ENCODE measurements at places on chromosomes 16 and 17. TPM values are rescaled to one million over a fixed set of nuclear protein-coding genes. Genes with fewer than 3 reads are reported as not detected.

Gene MYLK3
- polyA plus RNA-seq, result 0.81 TPM

Gene DNAH17
- polyA plus RNA-seq, result not detected

Gene TNFSF13
- polyA plus RNA-seq, result 107 TPM

Gene CDH8
- not detected for polyA plus RNA-seq

Gene SOX8
- polyA plus RNA-seq, result 1.0 TPM

Gene C1QTNF1
- 2.4 TPM for polyA plus RNA-seq

Gene CCDC200
- not detected for polyA plus RNA-seq

Gene C17orf67
- 10.5 TPM for polyA plus RNA-seq

Gene MTHFSD
- polyA plus RNA-seq, result 22.2 TPM

Gene ZNF423
- polyA plus RNA-seq, result 2.9 TPM

Gene AGRP
- not detected for polyA plus RNA-seq

Gene PPM1E
- polyA plus RNA-seq, result under 0.01 TPM

Gene CLEC19A
- not detected for polyA plus RNA-seq

All from small intestine (tissue), 16 donors.